ENCODE measurements at places on chromosomes 4 and X. TPM values are rescaled to one million over a fixed set of nuclear protein-coding genes. Genes with fewer than 3 reads are reported as not detected.

DNA sequence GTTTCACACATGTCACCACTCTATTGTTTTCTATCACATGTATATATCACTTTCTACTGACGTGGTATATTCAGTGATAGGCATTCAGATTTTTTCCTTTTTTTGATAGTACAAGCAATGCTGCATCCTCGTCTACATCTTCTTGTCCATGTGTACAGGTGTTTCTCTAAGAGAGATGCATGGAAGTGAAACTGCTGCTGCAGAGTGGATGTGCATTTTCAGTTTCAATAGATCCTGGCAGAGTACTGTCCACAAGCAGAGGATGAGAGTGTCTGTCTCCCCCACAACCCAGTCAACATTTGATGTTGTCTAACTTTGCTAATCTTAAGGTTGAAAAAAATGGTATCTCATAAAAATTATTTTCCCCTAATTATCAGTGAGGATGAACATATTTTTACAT lies 194.0 kb upstream of the CASK start:
- H3K27ac ChIP-seq = no peak overlapping the region
- no peak overlapping the region for H3K4me3 ChIP-seq
- H3K36me3 ChIP-seq = no peaks in the 10 kb centered on the region
- H3K4me1 ChIP-seq = no peaks in the 10 kb centered on the region
- DNase-seq = no peak

DNA sequence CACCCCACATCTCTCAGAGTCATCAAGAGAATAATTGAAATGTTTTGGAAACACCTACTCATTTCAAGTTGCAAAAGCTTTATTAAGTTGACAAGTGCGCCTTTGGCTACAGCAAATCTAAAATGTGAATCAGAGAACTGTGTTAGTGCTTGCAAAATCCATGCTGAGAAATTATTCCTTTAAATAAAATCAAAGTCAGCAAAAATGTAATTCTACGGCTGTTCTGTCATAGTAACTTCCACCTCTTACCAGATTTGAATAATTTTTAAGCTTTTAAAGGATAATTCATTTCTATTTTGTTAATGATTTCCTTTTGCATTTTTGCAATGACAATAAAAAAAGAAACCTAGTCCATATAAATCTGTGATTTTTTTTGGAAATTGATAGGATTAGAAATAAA lies 1779.1 kb downstream of the STIM2 start:
- H3K4me3 ChIP-seq = no peak overlapping the region
- DNase-seq = no peak
- H3K27me3 ChIP-seq = no peaks in the 10 kb centered on the region
- no peaks in the 10 kb centered on the region for H3K36me3 ChIP-seq
- H3K4me1 ChIP-seq = no peaks in the 10 kb centered on the region
- no peak overlapping the region for H3K27ac ChIP-seq

DNA sequence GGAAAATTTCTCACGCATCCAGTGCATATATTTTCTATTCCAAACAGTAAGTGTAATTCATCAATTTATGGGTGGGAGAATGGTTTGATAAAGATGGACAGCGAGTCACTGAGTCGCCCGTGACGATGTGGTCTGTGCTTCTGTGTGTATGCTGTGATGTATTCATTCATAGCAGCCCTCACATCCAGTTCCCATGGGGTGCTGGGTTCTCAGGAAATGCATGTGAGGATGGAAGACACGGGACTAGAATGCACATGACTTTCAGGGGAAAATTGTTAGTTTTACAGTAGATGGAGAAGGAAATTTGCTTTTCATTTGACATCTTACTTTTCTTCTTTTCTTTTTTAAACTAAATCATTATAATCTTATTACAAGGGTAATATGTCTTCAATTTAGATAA lies 152.9 kb downstream of the STOX2 start:
- no peaks in the 10 kb centered on the region for H3K36me3 ChIP-seq
- DNase-seq = no peak
- H3K27me3 ChIP-seq = no peaks in the 10 kb centered on the region
- no peaks in the 10 kb centered on the region for H3K4me1 ChIP-seq

The PAGE5 gene
- not detected for total RNA-seq

The TRIM2 gene
- 37.5 TPM for total RNA-seq

- no peaks in the 10 kb centered on the region for H3K36me3 ChIP-seq
- DNase-seq = no peak
- H3K4me3 ChIP-seq = no peak overlapping the region
- H3K27me3 ChIP-seq = no peaks in the 10 kb centered on the region
- H3K27ac ChIP-seq = no peak overlapping the region
These were observed 396.9 kb upstream of the NDST3 start for GRCh38 chr4:117637347-117637746.

DNA sequence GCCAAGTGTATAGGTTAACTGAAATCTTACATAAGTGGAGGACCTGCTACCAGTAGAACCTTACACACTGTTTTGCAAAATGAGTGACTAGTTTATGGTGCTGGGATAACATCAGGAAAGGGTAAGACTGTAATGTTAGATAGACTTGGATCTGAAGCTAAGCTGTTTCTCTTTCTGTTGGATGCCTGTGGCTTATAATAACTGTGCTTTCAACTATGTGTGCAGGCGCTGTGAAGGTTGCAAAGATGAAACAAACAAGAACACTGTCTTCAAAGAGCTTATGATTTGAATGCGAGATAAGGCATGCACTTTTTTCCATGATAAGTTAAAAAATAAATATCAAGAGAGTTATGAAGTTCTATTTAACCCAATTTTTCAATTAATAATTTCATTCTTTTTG lies 34.5 kb upstream of the LCORL start:
- H3K4me1 ChIP-seq = no peaks in the 10 kb centered on the region
- no peaks in the 10 kb centered on the region for H3K27me3 ChIP-seq
- no peak for DNase-seq
- no peak overlapping the region for H3K27ac ChIP-seq
- no peak overlapping the region for H3K4me3 ChIP-seq
- no peaks in the 10 kb centered on the region for H3K36me3 ChIP-seq

The MAGEB2 gene
- total RNA-seq = not detected

DNA sequence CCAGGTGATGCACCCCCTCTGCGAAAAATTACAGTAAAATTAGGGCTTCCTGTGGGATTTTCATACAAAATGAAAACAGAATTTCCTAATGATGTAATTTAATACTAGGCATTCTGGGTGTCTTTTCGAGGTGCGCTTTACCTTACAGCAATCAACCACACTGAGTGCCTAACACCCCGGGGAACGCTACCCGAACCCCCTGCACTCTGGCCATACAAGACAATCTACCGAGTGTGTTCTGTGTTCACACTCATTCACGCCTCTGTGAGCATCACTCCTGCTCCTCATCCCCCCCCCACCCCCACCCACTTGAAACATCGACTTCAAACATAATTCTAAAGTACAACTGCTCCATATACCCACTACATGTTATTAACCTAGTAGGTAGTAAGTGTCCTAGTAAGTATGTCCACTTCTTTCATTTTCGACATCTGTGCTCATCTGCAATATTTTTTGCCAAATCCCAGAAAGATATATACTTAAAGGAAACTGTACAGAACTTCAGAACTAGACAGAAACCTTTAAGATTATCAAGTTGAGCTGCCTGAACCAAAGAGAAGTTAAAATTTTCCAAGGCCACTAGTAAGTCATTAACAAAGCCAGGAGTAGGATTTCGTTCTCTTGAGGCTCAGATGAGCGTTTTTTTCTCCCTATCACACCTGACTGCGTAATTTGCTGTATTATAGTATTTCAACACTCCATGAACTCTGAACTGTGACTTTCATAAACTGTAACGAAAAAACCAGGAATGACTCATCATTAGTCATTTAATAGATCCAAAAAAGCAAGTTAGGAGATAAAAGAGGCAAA lies 80.0 kb downstream of the FAT1 start:
- no peaks in the 10 kb centered on the region for H3K27me3 ChIP-seq
- H3K4me1 ChIP-seq = no peaks in the 10 kb centered on the region
- peaks cover 9% of the 10 kb centered on the region for H3K36me3 ChIP-seq
- no peak overlapping the region for H3K4me3 ChIP-seq
- no peak for DNase-seq

The LDB2 gene
- total RNA-seq = 28.5 TPM

GRCh38 chr4:77819404-77819842 lies 255 bp upstream of the CNOT6L start:
- peak overlapping the region; percentile 95 for H3K4me3 ChIP-seq
- no peaks in the 10 kb centered on the region for H3K27me3 ChIP-seq
- peak overlapping the region; percentile 99 for H3K27ac ChIP-seq
- peaks cover 39% of the 10 kb centered on the region for H3K4me1 ChIP-seq

DNA sequence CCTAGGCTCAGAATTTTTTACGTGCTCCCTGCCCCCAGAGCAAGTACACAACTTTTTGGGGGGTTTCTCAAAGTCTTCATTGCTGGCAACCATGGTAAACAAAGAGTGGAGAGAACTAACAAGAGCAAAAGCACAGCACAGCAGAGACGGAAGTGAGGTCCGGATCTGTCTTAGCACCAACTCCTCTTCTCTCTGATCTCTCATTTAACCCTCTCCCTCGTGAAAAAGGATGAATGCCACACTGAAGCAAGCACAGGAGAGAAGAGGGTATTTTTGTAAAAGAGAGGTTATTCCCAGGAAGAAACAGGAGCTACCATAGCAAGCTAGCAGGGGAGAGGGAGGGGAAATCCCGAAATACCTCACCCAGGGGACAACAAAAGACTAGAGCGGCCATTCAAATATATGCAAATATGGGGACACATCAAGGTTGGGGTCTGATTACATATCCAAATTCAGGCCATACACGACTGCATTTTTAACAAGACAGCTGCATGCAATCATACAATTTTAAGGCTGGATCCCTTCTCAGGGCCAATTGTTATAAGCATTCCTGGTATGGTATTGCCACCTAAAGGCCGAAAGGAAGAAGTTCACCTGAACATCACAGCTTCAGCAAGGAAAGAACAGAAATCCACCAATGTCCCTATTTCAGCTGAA lies 46.6 kb downstream of the CD40LG start:
- no peak overlapping the region for H3K4me3 ChIP-seq
- H3K27ac ChIP-seq = no peak overlapping the region
- no peaks in the 10 kb centered on the region for H3K4me1 ChIP-seq
- DNase-seq = no peak

GRCh38 chr4:113303315-113303714 lies 253.9 kb downstream of the ANK2 start:
- no peaks in the 10 kb centered on the region for H3K36me3 ChIP-seq
- no peak overlapping the region for H3K27ac ChIP-seq
- H3K27me3 ChIP-seq = no peaks in the 10 kb centered on the region
- peaks cover 8% of the 10 kb centered on the region for H3K4me1 ChIP-seq
- H3K4me3 ChIP-seq = no peak overlapping the region
- DNase-seq = no peak

The PABPC1L2B gene
- total RNA-seq = not detected

The SYNPO2 gene
- total RNA-seq = 1,081 TPM

The NOX1 gene
- total RNA-seq = not detected

GRCh38 chr4:151703401-151703800 lies 57.4 kb downstream of the GATB start:
- H3K27me3 ChIP-seq = no peaks in the 10 kb centered on the region
- H3K4me3 ChIP-seq = no peak overlapping the region
- H3K27ac ChIP-seq = no peak overlapping the region
- no peaks in the 10 kb centered on the region for H3K4me1 ChIP-seq
- H3K36me3 ChIP-seq = peaks cover 53% of the 10 kb centered on the region

DNA sequence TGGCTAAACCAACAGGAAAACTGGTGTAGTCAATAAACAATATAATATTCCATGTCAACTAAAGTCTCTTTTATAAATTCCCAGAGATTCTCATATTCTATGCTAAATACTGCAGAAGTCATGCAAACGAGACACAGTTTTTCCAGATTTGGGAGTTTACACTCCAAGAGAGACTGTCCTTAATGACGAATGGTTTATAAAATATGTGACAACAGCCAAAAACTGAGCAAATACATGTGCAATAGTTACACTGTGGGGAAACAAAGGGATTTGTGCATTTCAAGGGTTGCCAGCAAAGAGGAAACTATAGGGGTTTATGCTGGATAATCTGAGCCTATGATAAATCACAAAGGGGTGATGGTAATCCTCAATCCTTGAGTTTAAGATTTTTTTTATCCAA lies 75.7 kb downstream of the GPC4 start:
- no peaks in the 10 kb centered on the region for H3K27me3 ChIP-seq
- no peak for DNase-seq
- no peak overlapping the region for H3K27ac ChIP-seq
- no peak overlapping the region for H3K4me3 ChIP-seq
- H3K4me1 ChIP-seq = no peaks in the 10 kb centered on the region

DNA sequence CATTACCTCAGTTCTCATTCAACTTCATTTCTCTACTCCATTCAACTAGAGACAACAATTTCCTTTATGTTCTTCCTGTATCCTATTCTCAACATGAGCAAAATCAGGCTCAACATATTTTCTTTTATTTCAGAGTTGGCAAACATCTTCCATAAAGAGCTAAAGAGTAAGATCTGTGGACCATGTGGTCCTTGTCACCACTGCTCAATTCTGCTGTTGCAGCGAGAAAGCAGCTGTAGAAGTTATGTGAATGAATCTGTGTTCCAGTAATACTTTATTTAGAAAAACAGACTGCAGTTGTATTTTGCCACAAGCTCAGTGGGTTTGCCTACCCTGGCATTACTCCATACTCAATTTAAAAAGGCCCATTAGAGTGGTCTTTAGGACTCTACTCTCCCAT lies 2057.3 kb downstream of the ARAP2 start:
- H3K4me1 ChIP-seq = no peaks in the 10 kb centered on the region
- no peak overlapping the region for H3K4me3 ChIP-seq
- no peak for DNase-seq
- H3K27me3 ChIP-seq = no peaks in the 10 kb centered on the region

GRCh38 chr4:165514739-165515138 lies 135.9 kb downstream of the CPE start:
- no peak overlapping the region for H3K4me3 ChIP-seq
- no peaks in the 10 kb centered on the region for H3K27me3 ChIP-seq
- DNase-seq = no peak
- peaks cover 21% of the 10 kb centered on the region for H3K4me1 ChIP-seq
- no peak overlapping the region for H3K27ac ChIP-seq

DNA sequence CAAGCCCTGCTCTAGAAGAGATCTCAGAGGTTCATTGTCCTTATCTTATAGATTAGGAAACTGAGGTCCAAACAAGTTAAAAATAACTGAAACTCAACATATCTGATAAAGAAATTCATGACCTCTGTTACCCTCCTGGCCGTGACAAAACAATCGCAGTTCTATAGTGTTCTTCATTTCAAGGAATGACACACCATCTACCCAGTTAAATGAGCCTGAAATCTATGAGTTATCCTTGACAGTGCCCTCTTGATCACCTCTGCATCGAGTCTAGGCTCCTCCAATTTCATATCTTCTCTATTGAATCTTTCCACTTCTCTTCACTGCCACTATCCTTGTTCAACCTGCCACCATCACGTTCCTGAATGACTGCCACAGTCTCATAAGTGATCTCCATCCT lies 325.3 kb upstream of the TEX13C start:
- no peaks in the 10 kb centered on the region for H3K27me3 ChIP-seq
- no peaks in the 10 kb centered on the region for H3K36me3 ChIP-seq
- DNase-seq = no peak
- no peak overlapping the region for H3K4me3 ChIP-seq

Data from sigmoid colon (tissue), 7 donors.